WERI-Rb-1 (cell line): ENCODE measurements at places on chromosomes 4 and X.

- no peak for DNase-seq
These were observed 76.4 kb downstream of the LEF1 start for GRCh38 chr4:108092288-108092687.

DNA sequence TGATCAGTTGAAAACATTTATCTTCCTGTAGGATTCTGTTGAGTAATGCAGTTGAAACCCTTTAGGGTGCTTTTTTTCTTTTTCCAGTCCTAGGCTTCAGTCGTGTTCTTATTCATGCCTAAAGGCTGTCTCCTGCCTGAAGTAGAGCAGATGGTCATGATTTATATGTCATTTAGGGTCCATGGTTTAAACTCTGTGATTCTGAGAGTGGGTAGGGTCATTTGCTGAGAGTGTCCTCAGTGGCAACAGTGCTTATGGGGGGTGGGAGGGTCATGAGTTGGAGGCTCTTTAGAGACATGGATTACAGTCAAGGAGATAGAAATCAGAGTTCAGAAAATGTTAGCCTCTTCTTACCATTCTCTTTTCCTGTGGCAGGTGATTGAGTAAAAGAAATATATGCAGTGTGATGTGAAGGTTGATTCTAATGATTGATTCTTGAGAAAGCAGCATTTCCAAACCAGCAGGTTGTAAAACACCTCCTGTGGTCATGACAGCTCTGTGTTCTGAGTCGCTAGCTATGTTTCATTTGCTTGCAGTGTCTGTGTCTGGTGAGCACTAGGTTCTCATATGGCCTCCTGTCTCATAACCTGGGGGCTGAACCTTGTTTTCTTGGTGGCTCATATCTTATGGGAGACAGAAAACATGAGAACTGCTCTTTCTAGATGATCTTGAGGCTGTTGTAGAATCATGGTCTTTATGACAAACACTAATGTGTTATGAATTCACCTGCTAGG lies 60.4 kb downstream of the JADE1 start:
- peak; percentile 50 for DNase-seq

- no peak for DNase-seq
These were observed 17.0 kb upstream of the AP1AR start for GRCh38 chr4:112214390-112215264.

DNA sequence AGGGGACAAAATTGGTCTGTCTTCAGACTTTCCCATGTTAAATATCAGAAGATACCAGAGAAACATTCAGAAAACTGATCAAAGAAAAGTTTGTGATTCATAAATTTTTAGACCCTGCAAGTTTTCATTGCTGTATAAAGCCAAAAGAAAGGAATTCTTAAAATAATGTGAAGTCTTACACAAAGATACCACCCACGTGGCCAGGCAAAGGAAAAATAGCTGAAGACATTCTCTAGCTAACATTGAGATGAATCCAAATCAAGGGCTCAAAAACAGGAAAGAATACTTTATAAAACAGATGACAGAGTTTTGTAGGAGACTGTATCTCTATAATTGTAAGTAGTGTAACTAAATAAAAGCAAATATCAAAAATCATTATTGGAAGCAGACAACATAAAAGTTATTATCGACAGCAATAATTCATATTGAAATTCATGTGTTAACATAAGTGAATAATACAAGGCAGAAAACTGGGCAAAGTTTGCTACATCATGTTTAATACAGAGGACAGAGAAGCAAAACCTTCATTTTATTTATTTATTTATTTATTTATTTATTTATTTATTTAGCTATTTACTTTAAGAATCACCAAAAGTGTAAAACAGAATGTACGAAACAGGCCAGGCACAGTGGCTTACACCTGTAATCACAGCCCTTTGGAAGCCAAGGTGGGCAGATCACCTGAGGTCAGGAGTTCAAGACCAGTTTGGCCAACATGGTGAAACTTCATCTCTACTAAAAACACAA lies 204.6 kb upstream of the SLIT2 start:
- DNase-seq = no peak

GRCh38 chrX:23993012-23993633 lies 33.9 kb downstream of the KLHL15 start:
- no peak for DNase-seq

- no peak for DNase-seq
These were observed 538.7 kb upstream of the NR3C2 start for GRCh38 chr4:148980782-148981480.

GRCh38 chrX:149877157-149877556 lies 3.8 kb upstream of the MAGEA8 start:
- DNase-seq = no peak
